Activated effector memory CD4-positive, alpha-beta T cell treated with Interleukin-2 at 50 U/mL for 16 hours (primary cell): ENCODE measurements at places on chromosomes 2 and 18.

- DNase-seq, result no peak
Measured at GRCh38 chr2:39780825-39781600, 2.0 kb upstream of the THUMPD2 start.

DNA sequence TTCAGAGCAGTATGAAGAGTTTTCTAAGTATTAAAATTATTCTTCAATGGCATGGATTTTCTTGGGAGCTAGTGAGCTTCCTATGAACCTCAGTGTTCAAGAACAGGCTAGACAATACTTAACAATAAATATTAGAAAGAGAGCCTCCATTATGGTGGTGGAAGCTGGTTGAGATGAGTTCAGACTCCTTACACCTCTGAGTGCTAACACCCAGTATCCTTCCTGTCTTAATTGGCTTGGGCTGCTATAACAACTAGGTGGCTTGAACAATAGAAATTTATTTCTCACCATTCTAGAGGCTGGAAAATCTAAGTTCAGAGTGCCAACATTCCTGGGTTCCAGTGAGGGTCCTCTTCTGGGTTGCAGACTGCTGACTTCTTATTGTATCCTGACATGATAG lies 369.4 kb upstream of the HNRNPA3 start:
- no peak for DNase-seq

DNA sequence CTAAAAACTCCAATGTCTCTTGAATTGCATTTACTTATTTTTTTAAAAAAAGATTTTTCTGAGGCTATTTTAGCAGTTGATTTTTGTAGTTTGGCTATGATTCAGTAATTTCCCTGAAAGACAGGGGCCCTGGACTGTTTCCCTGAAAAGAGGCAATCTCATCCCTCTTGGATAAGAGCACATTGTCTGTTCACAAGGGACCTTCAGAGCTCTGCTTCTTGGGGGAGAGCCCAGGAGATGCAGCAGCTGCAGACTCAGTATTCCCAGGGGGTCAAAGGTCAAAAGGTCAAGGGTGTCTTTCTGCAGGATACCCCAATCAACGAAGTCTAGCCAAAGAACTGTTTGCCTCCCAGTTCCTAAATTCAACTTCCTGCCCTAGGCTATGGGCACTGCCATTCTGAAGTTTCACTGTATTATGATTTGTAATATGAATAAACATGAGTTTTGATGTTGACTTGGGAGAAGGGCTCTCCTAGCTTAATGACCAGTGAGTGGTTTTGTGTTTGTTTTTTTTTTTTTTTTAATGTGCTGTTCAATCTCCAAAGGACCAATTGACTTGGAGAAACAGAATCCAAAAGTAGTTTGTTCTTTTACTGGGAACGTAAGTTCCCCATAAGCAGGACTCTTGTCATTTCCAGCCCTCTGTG lies 157.0 kb upstream of the SERPINE2 start:
- no peak for DNase-seq

DNA sequence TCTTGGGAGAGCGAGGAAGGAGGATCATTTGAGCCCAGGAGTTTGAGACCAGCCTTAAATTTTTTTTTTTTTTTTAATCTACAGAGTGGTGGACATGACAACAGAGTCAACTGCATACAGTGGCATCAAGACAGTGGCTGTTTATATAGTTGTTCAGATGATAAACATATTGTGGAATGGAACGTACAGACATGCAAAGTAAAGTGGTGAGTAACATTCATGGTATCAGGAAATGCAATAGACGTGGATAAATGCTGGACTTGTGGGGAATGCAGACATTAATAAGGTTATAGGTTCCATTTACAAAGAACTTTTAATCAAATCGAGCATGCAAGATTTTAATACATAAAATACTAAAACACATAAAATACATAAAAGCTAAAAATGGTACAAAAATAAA lies 11.9 kb downstream of the WDR43 start:
- no peak for DNase-seq

DNA sequence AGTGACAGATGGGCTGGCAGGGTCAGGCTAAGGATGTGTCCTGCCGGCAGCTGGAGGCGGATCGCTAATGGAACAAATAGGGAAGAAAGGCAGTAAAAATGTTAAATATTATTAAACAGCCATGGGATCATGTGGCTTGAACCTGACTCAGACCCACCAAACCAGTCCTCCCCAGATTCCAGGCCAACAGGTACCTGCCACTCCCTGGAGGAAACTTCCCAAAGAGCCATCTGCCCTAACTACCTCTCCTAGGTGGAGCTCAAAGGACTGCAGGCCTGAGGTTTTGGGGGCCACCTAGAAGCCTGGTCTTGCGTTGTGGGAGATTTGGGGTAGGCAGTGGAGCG lies 34.3 kb downstream of the CIB4 start:
- no peak for DNase-seq

DNA sequence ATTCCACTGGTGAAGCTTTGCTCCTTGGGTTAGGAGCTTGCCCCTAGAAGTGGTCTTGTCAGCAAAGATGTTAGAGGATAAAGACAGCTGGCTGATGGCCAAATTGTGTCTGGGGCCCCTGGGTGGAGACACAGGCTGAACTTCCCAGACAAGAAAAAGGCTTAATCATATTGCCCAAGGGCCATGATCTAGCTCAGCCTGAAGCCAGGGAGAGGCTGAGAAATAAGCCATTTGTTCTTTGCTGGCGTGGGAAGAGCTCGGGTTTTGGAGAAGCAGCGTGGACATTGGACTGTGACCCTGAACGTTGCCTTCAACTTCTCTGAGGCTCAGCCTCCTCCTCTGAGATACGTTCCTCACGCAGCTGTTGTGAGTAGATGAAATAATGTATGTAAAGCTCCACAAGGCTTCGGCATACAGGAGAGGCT lies 153.0 kb downstream of the ZFP36L2 start:
- DNase-seq, result no peak

- DNase-seq, result no peak
Measured at GRCh38 chr2:84755096-84755495, 125.8 kb downstream of the TRABD2A start.

DNA sequence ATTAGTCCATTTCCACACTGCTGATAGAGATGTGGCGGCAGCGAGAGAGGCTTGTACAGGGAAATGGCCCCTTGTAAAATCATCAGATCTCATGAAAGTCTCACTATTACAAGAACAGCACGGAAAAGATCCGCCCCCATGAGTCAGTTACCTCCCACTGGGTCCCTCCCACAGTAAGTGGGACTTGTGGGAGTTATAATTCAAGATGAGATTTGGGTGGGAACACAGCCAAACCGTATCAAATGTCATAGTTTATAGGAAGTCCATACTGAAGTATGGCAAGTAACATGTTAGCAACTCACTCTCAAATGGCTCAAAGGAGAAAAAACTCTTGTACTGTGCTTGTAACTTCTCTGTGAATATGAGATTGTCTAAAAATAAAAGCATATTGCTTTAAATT lies 56.1 kb downstream of the FARP2 start:
- no peak for DNase-seq

- no peak for DNase-seq
Measured at GRCh38 chr2:147759536-147759935, 85.3 kb upstream of the ACVR2A start.

DNA sequence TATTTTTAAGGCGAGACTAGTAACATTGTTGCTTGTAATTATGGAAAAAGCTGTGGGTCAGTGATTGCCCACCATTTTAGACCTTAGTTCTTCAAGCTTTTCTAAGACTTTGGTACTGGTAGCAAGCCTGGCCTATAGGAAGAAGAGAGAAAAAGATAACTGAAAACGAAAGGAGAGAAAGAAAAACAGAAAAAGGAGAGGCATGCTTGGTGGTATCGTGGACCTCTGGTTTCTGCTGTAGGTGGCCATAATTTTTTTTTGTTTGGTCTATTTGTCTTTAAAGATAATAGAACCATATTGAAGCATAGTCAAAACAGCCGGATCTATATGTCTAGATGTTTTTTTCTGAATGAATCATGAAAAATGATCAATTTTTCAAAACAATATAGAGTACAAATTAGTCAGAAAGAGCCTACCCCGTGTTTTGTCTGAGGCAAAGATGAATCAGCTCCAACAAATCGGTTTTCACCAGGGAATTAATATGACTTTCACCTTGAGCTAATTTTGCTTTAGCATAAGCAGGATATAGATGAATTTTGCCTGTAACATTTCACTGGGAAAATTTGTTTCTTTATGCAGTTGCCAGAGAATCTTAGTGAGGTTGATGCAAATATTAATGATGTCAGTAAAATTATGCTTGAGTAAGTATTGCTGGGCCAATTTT lies 45.7 kb downstream of the CCDC85A start:
- no peak for DNase-seq

DNA sequence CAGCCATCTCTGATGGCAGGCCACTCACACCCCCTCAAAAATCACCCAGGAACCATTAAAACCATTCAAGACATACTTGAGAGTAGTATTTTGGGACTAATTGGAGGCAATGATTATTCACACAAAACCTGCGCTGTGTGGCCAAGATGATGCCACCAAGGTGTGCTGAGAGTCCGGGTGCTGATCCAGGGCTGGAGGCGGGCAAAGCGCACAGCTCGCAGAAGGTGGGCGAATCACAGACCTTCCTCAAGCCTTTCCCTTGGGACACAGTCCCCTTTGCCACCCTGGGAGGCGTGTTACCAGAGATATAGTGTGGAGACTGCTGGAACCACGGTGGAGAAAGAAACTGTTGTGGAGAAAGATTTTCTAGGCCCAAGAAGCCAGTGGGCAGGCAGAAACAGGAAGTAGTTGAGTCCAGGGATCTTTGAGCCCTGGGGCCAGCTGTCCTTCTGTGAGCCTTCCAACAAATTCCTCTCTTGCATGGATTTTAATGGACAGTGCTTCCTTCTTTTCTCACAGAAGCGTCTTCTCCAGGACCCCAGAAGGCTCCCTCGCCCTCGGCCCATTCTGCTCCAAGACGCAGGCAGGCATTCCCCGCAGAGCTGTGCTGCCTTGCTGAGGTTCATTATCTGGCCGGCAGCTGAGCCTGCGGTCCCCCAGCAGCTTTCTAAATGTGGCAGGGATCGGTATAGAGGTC lies 8.0 kb downstream of the COPS9 start:
- DNase-seq, result no peak

- no peak for DNase-seq
Measured at GRCh38 chr2:151729415-151729811, 4.9 kb downstream of the NEB start.

GRCh38 chr2:234705108-234705507 lies 208.2 kb upstream of the ARL4C start:
- DNase-seq, result no peak

- no peak for DNase-seq
Measured at GRCh38 chr2:54416166-54416813, 39.8 kb upstream of the SPTBN1 start.

GRCh38 chr2:37361216-37361815 lies 16.9 kb downstream of the QPCT start:
- no peak for DNase-seq

GRCh38 chr18:70293166-70293565 lies 4.3 kb downstream of the SOCS6 start:
- DNase-seq, result no peak

DNA sequence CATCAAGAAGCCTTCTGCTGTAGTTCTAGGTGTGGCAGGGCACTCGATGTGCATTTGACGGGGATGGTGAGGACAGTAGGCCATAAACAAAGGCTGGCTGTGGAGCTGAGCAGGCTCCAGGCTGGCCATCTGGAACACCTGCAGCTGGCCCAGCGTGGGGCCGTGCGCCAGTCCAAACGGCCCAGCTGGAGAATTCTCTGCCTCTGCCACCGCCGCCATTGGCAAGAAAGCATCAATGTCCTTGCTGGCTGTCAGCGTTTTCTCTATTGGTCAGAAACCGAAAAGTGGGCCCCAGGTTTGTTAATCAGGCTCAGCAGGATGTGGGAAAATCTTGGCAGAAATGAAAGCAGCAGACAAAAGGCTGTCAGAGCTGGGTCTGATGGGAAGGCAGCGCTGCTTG lies 24.0 kb upstream of the CTIF start:
- no peak for DNase-seq
